ENCODE measurements at places on chromosomes 3 and 15.

DNA sequence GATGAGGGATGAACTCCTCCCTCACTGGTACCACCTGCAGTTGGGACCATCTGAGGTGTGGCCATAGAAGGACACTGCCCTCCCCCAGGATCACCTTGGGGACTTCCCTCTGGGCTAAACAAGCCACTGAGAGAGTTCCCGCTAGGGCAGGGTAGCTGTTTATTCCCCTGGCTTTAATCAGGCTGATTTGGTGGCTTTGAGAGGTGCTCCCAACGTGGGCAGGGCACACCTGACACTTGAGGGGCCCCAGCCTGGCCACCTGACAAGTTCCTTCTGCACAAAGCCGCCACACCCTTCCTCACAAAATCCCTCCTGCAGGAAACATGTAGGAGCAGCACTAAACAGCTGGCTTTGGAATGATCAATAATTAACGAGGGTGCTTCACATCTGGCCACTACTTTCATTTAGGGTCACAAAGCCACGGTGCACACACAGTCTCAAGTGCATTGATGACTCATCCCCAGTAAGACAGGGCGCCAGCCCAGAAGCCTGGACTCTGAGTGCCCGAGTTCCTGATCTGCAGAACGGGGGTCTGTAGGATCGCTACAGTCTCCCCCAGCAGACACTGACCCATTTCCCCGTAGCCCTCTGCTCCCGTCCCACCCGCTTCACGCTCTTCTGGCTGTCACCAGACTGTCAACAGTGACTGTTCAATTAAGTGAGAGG, 75.1 kb downstream of the ATP10A start:
- DNase-seq: no peak

DNA sequence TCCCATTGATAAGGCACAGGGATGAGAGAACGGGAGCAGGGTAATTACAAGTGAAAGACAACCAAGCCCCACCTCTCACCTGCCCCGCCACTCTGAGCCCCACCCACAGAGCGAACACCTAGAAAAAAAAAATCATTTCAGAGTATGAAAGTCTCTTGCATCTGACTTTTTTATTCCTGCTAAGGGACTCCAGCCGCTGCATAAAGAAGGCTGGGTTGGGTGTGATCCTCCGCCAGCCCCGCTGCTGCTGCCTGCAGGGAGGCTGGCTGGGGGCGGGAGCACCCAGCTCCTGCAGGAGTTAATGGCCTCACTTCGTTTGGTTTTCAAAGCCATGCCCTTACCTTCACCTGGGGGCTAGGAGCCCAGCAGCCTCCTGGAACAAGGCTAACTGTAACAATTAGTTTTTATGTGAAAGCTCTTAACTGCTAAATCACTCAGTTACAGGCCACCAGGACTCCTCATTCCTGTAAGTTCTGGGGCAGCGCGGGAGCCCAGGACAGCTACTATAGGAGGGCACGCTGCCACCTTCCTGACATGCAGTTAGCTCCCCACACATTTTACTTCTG, 78.0 kb upstream of the SNRPA1 start:
- DNase-seq: no peak

DNA sequence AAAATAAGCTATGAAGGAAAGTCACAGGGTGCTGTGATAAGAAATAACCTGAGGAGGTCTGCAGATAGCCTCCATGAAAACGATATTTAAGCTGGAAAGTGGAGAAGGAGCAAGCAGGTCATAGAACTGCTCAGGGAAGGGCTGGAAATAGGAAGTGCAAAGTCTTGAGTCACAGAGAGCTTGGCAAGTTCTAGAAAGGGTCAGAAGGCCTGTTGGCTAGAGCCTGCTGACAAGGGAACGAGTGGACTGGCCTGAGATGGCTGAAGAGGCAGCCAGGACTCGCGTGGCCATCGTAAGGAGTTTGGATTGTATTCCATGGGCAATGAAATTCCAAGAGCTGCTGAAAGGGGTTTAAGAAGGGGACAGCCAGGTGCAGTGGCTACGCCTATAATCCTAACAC, 64.7 kb upstream of the IL12A start:
- no peak for DNase-seq

DNA sequence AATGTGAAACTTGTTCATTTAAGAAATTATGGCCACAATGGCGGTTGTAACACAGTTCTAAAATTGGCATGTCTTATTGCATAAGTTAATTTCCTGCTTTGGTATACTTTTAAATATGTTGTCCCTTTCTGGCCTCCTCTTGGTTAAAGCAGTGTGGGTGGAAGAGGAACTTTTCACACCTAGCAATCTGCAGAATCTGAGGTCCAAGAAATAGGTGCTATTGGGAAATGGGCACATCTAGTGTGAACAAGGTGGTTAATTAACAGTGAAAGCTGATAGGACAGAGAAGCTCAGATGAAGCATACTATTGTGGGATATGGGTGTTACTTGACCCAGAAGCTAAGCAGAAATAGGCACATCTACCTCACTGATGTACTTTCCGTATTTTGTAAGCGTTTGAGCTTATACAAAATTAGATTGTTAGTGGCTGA, 10.6 kb downstream of the CMC1 start:
- no peak for DNase-seq

DNA sequence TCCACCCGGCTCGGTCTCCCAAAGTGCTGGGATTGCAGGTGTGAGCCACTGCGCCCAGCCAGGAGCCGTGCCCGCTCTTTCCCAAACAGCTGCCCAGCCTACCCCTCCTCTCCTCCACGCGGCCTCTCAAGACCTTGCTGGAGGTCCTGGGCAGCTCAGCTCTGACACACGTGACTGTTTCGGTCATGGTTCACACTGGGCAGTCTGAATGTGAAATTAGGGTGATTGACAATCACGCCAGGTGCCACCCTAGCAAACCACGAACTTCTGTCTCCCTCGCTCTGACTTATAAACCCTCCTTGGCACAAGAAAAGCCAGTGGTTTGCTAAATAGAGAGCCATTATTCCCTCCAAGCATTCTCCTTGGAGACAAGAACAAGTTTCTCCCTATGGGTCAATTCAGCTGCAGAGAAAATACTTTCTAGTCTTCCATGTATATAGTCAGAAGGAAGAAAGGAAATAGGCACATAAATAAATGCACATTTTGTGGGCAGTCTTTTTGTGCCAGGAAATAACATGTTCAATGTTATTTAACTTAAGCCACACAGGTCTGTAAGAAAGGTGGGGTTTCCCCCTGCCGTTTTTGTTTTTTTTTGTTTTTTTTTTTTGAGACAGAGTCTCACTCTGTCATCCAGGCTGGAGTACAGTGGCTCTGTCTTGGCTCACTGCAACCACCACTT, 121.9 kb upstream of the MEF2A start:
- no peak for DNase-seq

- no peak for DNase-seq
Observed at GRCh38 chr3:186915806-186916796, 14.2 kb upstream of the ST6GAL1 start.

GRCh38 chr3:126994661-126995245, 11.8 kb downstream of the PLXNA1 start:
- DNase-seq: no peak

DNA sequence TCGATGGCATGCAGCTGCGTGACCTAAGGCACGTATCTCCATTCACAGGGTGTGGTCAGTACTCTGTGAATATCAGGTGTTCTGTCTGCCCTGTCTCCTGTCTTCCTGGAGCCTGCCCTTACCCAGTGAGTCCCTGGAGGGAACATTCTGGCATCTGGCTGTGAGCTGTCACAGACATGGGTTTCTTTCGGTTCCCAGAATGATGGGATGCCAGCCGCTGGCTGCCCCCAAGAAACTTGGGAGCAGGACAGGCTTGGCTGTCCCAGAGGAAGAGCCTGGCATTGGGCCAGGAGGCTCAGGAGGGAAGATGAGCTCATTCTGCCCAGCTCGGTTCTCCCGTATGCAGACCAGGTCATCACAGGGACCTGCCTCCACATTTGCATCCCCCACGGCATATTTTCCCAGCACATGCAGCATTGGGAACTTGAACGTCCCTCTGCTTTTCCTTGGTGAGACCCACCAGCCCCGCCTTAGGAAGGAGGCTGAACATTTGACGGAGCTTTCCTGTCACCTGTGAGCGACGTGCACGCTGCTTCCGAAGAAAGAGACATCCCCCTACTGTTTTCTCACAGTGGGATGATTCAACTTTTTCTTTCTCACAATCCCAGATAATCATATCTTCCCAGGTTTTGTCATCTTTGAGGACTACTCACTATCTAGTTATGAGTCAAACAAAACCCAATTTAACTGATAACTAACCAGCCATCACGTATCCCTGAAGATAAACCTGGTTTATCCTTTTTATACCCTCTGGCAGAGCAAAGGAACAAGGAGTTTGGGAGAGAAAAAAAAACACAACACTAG, 22.0 kb upstream of the PGPEP1L start:
- DNase-seq: no peak

Measured in mesothelial cell of epicardium (in vitro differentiated cells).